ENCODE measurements at places on chromosomes 7 and 10.

DNA sequence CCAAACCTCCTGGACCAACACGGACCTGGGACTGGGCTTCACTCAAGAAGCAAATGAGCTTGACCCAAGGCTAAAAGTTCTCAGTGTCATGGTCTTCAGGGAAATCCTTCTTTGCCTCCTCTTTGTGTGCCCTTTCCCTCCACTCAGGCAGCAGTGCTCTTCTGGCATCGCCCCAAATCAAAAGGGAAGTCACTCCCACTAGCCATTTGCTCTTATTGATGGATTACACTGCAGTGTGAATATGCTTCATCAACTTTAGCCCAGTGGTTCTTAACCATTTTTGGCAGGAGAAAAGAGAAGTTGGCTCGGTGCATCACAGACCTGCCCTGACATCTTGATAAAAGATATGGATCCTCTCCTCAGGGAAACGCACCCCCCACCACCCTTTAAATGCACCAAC is 19.2 kb upstream of the IKZF1 start:
- DNase-seq, result no peak

GRCh38 chr7:111012799-111013675 is 77.9 kb upstream of the LRRN3 start:
- no peak for DNase-seq

DNA sequence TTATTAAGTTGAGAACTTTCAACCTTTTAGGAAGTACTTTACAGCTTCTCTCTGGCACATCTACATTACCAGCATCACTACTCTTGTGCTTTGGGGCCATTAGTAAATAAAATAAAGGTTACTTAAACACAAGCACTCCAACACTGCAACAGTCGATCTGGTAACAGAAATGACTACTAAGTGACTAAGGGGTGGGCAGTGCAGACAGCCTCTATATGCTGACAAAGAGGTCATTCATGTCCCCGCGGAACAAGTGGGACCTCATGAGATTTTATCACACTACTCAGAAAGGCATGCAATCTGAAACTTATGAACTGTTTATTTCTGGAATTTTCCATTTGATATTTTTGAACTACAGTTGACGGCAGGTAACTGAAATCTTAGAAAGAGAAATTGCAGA is 111.3 kb upstream of the DNAJB12 start:
- DNase-seq, result no peak

GRCh38 chr7:93148144-93148543 is at the start of gene SAMD9L:
Gene SAMD9L, minus strand, starts transcription at chr7:93148385. Its CDS starts 12,414 bp downstream, at chr7:93135971.
- DNase-seq, result no peak

- no peak for DNase-seq
These were observed 8.0 kb downstream of the HIPK2 start for GRCh38 chr7:139769761-139770160.

DNA sequence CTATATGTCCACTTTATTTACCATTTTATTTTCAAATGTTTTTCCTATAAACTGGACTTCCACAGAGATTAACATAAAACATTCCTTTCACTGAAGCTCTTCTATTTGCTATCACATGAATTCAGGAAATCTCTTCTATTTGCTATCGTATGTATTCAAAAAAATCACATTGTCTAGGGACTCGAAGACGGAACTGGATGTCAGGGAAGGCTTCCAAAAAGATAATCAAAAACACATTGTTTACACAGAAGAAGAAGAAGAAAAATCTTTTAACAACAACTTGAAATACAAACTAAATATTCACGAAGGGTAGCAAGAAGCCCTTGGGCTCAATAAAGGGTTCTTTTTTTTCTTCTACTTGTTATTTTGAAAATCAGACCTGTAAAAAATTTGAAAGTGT is 426.1 kb upstream of the LRRN3 start:
- no peak for DNase-seq

DNA sequence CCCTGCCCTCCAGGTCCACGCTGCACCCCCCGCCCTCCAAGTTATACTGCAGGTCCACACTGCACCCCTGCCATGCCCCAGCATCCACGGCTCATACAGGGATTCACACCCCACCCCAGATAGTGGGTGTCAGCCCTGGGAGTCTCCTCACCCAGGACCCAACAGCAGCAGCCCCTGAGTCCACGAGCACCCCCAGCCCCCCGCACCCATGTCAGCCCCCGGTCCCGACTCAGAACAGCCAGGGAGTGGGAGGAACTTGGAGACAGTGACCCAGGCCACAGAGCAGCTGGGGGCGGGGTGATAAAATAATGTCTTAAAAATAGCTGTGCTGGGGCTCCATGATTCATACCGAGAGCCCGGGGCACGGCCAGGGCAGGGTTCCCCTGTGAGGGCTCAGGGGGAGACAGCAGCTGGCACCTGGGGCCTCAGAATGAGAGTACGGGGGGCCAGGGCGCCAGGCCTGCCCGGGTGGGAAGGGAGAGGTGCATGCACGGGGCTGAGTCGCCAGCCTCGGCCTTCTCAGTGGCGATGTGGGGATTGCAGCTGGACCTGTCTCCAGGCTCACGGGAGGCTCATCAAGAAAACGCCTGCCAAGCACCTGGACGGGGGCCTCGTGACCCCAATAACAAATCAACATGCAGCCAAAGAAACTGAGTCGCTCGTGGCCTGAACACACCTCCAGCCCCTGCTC is 29.8 kb downstream of the ADAP1 start:
- DNase-seq, result no peak

- no peak for DNase-seq
These were observed 8.8 kb upstream of the FZD8 start for GRCh38 chr10:35650894-35651293.

DNA sequence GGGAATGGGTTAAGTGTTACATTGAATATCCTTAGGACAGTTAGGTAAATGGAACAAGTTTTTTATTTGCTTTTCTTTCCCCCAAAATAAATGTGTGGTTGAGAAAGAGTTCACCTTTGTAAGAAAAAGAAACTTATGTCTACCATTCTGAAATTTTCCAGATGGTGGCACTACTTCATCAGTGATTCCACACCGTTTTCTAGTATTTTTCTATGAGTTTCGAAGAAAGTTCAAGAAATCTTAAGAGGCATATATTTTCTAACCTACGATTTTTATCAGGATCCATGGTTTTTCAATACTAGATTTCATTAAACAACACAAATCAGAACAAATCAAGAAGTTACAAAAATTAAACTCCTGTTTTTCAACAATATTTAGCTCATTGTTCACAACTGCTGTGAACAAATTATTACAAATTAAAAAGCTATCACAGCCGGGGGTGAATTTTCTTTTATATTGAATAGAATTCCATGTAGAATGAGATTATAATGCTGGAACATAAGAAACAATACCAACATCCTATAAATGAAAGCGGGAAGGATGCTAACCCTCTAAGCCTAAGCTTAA is 163.1 kb upstream of the NPVF start:
- DNase-seq, result no peak

DNA sequence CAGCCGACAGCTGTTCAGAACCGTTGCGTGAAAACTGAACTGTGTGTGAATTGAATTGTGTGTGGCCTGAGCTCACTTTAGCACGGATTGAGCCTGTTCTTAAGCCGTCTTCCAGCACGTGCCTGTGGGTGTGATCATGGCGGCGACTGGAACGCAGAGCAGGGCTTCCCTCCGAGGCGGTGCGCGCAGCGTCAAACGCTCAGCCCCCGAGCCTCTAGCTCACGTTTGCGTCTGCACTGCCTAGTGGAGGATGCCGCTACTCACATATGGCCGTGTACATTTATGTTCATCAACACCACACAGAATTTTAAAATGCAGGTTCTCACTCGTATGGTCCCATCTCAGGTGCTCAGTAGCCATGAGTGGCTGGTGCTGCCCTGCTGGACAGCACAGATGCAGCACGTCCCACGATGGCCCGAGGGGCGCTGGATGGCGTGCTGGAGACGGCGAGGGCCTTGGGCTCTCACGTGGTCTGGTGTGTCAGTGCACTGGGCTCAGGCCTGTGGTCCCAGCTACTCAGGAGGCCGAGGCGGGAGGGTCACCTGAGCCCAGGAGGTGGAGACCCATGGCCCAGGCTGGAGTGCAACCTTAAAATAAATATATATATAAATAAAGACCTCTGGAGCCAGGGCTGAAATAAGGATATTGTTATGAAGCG is 22.0 kb downstream of the SUN1 start:
- no peak for DNase-seq

- DNase-seq, result no peak
These were observed 56.3 kb upstream of the ZEB1 start for GRCh38 chr10:31262672-31263071.

- no peak for DNase-seq
These were observed 85.5 kb upstream of the CACUL1 start for GRCh38 chr10:118840071-118840775.

- no peak for DNase-seq
These were observed 95.4 kb downstream of the SVIL start for GRCh38 chr10:29539412-29539811.

DNA sequence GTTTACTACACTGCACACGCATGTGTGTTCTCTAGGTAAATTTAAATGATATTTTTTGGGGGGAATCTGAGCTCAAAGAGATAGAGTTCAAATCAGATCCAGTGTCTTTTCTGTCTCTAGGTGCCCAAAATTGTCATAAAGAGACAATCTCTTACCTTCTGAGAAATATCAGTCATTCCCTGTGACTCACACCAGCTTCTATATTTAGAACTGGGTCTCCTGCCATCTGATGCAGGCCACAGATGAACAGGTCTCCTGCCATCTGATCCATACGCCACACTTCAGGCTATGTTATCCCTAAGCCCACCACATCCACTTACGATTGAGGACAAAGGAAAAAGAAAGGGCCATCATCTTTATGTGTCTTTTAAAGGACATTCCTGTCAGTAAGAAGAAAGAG is 136.3 kb upstream of the LAMB4 start:
- no peak for DNase-seq

GRCh38 chr10:17141504-17142229 is 12.1 kb upstream of the CUBN start:
- DNase-seq, result no peak

DNA sequence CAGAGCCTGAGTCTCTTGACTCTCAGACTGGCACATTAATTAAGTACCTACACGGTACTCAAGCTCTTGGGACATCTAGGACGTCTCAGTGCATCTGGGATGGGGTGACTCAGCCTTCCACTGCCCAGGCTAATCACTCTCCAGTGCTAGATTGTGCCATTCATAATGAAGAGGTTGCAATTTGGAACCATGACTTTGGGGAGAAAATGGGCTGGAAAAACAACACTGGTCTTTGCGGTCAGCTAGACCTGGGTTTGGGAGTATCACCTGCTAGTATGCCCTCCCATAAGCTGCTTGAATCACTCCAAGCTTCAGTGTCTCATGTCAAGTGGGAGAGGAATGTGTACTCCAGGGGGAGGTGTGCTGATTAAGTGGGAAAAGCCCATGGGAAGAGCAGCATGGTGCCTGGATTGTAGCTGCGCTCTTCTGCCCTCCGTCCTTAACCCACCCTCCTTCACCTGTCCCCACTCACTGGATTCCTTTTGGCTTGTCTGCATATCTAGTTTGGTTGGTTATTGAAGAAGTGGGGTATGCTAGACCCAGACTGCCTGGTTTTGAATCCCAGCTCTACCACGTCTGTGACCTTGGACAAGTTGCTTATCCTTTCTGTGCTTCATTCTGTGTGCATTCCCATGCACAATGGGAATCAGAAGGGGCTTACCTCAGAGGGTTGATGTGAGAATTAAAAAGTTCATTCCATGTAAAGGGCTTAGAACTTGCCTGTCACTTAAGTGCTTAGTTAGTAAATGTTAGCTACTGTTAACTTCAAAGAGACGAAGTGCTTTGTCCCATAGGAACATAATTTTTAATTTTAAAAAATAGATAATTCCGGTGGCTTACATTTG is 3.8 kb downstream of the NFE2L3 start:
- DNase-seq, result no peak

GRCh38 chr10:1037098-1037497 is 11.4 kb upstream of the IDI2 start:
- peak; percentile 47 for DNase-seq

Measured in anterior cingulate cortex (tissue), 58 donors.